T follicular helper cell (primary cell): ENCODE measurements at places on chromosomes 6 and 20.
A peak's percentile ranks its signal among the peaks of the same experiment; 100 is the strongest.

GRCh38 chr20:45445805-45446562 lies 23.6 kb upstream of the WFDC2 start:
- DNase-seq, result no peak

DNA sequence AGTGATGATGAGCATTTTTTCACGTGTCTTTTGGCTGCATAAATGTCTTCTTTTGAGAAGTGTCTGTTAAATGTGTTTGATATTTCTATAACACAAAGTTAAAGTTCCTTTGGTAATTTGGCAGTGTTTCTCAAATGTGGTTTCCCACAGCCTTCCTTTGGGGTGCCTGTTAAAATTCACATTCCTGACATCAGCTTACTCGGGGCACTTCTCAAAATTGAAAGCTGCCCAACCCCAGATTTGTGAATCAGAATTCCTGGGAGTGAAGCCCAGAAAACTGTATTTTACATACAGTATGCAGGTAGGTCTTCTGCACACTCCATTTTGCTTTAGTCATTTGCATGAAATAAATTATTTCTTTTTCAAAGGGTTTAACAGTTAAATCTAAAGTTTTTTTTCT lies 207.9 kb downstream of the GMPR start:
- DNase-seq, result no peak

GRCh38 chr6:25042984-25043725 lies 107.4 kb upstream of the RIPOR2 start:
- no peak for DNase-seq

DNA sequence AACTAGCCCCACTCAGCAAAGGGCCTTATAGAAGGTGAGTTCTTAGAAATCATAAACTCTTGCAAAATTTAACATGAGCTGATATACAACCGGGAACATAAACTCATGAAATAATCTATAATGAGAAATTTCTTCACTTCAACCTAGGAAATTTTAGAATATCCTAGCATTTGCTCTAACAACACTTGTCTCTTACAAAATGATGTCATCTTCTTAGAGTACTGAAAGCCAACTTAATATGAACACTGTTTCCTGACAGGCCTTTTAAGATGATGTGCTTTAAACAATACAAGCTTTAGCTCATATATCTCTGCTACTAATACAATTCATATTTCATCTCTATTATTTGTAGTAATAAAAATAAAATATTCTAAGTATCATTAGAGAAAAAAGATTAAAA lies 932 bp downstream of the PACRG start:
- DNase-seq, result no peak

DNA sequence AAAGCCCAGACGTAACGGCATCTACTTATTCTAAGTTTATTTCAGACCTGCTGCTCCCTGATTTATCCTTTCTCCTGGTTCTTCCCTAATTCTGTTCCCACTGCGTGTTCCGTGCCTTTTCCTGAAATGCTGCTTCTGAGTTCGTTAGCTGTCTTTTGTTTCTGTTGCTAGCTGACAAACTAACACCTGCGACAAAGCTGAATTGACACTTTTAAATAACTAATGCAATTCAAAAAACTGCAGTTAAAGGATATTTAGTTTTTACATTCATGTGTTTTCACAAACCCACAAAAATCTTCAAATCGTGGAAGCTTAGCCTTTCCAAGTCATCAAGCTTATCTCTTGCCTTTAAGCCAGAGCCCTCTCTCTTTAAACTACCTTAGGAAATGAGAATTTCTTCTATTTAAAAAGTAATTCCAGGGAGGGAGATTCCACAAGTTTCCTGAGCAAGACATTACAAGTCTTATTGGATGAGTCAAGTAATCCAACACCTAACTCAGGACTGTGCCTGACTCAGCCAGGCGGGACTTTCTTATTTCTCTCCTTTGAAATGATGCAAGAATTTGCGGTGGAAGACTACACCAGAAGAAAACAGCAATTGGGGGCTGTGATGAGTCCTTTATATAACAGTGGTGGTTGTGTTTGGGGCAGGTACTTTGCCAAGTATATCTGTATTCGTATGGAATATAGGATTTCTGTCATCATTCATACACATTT lies 6.3 kb downstream of the ADTRP start:
- no peak for DNase-seq

GRCh38 chr6:113857556-113858479 lies 673 bp downstream of the MARCKS start:
- no peak for DNase-seq

- DNase-seq, result no peak
These were observed 4.2 kb upstream of the NTSR1 start for GRCh38 chr20:62704341-62704948.

- no peak for DNase-seq
These were observed 107.6 kb downstream of the JAG1 start for GRCh38 chr20:10565922-10566897.

DNA sequence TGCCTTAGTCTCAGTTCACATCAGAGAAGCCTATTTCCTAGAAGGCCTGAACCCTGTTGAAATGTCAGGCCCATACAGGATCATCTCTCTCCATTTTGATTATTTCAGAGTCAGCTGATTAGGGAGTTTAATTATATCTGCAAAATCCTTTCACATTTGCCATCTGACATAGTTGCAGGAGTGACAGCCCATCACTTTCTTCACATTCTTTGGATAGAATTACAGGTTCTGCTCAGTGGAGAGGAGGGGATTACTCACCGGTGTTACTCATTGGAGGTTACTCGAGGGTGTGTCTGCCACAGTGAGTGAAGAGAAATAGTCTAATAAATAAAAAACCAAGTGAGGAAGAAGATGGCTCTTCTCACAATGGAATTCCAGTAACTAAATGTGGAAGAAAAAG lies 216.8 kb downstream of the TMEM242 start:
- no peak for DNase-seq

DNA sequence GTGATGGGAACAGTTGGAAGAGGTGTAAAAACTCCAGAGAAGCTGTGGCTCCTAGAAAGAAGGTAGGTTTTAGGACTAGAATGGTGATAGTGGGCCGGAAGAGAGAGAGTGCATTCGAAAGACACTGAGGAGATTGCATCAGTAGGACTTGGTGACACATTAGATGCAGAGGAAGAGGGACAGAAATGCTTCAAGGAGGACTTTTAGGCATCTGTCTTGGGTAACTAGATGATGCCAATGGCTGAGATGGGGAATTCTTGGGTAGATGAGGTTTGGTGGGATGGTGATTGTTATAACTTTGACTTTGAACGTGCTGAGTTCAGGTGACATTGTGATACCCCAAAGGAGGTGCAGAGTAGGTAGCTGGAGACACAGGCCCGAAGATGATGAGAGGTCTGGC lies 196.5 kb downstream of the GMPR start:
- DNase-seq, result no peak

DNA sequence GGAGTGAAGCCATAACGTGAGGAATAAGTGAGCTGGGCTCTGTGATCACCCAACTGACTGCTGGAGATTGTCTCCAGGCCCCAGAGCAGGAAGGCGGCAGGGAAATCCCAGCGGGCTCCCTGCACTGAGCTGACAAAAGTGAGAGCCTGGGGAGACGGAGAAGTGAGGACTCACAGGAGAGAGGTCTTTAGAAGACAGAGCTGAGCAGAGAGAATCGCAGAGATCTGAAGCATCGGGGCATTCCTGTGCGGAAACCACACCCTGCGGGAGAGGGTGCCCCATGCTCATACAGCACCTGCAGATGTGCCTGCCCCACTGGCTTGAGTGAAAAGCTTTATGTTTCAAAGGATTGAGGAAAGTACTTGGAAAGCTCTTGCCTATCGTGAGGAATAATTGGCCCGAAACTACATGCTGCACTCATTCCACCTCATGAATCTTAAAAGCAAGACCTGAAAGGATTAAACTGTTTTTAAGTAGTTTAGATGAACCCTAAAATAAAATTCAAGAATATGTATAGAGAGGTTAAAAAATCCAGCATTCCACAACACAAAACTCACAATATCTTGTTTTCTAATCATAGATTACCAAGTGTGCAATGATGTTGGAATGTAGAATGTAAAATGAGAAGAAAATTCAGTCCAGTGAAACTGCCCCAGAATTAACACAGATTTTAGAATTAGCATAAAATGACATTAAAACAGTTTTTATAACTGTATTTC lies 17.7 kb upstream of the THBS2 start:
- DNase-seq, result no peak

GRCh38 chr6:364609-365540 lies 26.7 kb upstream of the IRF4 start:
- DNase-seq, result no peak

- peak; percentile 81 for DNase-seq
These were observed 32.1 kb downstream of the SUMO4 start for GRCh38 chr6:149431905-149432775.

- DNase-seq, result no peak
These were observed 9.4 kb upstream of the COL20A1 start for GRCh38 chr20:63283397-63284082.

- DNase-seq, result no peak
These were observed 3.8 kb downstream of the RIN2 start for GRCh38 chr20:19761841-19762240.

DNA sequence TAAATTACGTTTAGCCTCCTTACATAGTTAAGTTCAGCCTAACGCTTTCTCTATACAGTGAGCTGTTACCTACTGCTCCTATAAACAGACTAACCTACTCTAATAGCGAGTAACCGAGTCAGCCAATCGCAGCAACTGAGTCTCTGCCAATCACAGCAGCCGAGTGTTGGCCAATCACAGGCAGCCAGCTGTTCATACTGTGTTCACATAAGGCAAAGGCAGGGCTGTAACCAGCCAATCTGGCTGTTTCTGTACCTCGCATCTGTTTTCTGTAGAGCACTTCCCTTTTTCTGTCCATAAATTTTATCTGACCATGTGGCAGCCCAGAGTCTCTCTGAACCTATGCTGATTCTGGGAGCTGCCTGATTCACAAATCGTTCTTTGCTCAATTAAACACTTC lies 263.9 kb upstream of the JARID2 start:
- no peak for DNase-seq

DNA sequence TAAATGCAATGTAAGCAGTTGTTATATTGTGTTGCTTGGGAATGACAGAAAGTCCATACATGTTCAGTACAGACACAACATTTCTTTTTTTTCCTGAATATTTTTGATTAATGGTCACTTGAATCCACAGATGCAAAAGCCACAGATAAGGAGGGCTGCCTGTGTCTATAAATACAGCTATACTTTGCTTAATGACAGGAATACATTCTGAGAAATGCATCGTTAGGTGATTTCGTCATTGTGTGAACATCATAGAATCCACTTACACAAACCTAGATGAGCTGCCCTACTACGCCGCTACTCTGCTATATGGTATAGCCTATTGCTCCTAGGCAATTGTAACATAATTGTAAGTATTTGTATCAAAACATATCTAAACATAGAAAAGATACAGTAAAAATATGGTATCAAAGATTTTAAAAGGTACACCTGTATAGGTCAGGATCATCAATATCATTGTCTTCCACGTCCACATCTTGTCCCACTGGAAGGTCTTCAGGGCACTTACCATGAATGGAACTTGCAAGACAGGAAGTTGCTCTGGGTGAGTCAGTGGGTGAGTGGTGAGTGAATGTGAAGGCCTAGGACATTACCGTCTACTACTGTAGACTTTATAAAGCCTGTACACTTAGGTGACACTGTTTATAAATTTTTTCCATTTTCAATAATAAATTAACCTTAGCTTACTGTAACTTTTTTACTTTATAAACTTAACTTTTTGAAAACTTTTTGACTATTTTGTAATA lies 27.9 kb upstream of the POPDC3 start:
- no peak for DNase-seq

DNA sequence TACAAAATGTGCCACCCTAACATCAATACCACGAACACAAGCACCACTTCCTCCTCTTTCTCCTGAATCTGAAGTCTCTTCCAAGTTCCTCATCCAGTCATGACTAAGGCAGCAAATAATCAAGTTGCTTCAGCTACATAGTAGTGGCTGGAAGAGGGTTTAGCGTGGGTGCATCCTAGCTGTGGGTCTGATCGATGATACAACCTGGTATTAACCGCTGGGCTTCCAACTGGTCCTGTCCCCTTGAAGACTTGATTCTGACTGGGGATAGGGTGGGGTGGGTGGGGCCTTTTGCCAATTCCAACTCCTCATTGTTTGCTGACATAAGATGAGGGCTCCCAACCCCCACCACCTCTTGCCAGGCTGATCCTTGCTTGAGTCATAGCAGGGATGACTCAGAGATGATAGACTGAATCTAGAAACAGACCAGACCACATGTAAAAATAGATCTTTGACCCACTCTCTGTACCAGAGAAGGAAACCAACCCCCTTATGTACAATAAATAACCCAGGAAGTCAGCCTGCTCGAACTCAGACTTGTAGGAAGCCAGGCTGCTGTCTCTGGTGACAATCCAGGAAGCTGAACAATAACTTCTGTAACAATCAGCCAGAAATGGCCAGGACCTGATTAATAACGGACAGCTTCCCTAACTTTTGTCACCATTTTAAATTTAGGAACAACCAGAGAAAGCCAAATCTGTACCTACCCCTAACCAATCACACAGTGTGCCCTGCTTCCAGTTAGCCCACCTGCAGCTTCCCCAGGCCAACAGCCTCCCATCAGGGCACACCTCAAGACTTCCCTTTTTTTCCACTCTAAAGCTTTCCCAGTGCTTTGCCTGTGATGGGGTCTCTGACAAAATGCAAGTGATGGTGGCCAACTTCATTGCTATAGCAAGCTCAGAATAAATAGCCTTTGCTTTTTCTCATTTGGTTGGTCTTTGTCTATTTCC lies 68.9 kb upstream of the FAM184A start:
- DNase-seq, result no peak

DNA sequence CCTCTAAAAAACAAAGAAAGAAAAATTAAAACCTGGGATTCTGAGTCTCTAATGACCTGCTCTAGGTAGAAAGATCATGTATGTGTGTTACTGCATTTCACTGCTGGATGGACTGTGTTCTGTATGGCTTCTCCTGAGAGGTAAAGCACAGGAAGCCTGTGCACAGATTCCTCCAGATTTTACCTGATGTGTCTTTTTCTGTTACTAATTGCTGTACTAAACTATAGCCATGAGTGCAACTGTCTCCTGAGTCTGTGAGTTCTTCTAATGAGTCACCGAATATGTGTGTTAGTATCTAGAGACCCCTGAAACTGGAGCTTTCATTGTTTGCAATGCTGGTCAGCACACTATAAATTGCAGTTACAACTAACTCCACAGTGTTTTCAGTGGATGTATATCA lies 270.8 kb downstream of the CDKAL1 start:
- no peak for DNase-seq

- no peak for DNase-seq
These were observed 75.3 kb downstream of the SLC23A2 start for GRCh38 chr20:4925842-4926530.

- no peak for DNase-seq
These were observed 43.9 kb upstream of the CLDN20 start for GRCh38 chr6:155219858-155220301.

GRCh38 chr6:130132286-130132701 lies 90.5 kb downstream of the SAMD3 start:
- peak; percentile 7 for DNase-seq

- DNase-seq, result no peak
These were observed 17.1 kb downstream of the IRF4 start for GRCh38 chr6:408599-409102.

- DNase-seq, result no peak
These were observed 19.0 kb downstream of the TUBB2A start for GRCh38 chr6:3138341-3138740.
